Left cardiac atrium (tissue), 4 donors: ENCODE measurements at places on chromosomes 1 and 21. TPM values are rescaled to one million over a fixed set of nuclear protein-coding genes. Genes with fewer than 3 reads are reported as not detected.

Gene LMOD1
- total RNA-seq, result 36.2 TPM

Gene ASPM
- total RNA-seq, result 0.13 TPM

Gene TPTE
- total RNA-seq, result not detected

DNA sequence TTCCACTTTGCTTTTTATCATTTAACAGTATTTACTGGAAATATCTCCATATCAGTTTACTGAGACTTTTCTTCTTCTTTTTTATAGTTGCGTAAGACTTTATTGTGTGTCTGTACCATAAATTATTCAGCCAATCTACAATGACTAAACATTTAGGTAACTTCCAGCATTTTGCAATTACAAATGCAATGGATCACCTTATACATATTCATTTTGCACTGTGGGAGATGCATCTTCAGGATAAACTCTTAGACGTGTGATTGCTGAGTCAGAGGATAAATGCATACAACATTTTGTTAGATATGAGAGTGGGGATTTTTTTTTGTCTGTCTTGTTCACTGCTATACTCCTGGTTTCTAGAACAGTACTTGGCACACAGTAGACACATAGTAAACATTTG is 95.7 kb upstream of the GCLM start:
- no peak for DNase-seq

DNA sequence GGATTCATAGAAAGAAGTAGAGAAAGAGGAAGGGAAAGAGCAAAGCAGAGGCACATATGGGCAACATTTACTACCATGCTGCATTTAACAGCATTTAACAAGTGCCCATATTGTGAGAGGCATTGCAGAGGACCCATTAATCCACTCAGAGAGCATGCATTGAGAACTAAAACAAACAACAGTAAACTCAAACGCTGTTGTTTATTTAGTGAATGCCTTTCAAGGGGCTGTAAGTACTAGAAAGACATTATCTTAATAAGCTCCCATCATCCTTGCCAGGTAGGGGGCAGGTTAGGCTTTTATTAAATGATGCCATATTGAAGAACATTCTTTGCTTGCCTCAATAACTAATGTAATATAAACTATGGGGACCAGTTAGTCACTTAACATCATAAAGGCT is 254.3 kb upstream of the DAB1 start:
- DNase-seq, result no peak

- DNase-seq, result no peak
Observed at GRCh38 chr1:99084562-99084961, 79.9 kb upstream of the PLPPR5 start.

- no peak for DNase-seq
Observed at GRCh38 chr1:61080413-61081143, 1.8 kb upstream of the NFIA start.

- no peak for DNase-seq
Observed at GRCh38 chr1:165634154-165634921, 3.3 kb downstream of the MGST3 start.

DNA sequence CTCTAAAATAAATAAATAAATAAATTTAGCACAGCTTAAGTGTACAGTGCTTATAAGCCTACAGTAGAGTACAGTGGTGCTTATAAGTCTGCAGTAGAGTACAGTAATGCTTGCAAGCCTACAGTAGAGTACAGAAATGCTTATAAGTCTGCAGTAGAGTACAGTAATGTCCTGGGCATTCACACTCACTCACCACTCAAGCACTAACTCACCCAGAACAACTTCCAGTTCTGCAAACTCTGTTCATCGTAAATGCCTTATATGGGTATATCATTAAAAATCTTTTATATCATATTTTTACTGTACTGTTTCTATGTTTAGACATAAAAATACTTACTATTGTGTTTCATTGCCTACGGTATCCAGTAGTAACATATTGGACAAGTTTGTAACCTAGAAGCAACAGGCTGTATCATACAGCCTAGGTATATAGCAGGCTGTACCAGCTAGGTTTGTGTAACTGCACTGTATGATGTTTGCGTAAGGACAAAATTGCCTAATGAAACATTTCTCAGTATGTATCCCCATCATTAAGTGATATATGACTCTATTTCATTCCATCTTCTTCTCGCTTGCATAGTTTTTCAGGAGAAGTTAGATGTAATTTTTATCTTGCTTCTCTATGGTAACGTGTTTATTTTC is 14.0 kb upstream of the S100B start:
- DNase-seq, result no peak

- no peak for DNase-seq
Observed at GRCh38 chr1:226579781-226580323, 31.3 kb downstream of the STUM start.

DNA sequence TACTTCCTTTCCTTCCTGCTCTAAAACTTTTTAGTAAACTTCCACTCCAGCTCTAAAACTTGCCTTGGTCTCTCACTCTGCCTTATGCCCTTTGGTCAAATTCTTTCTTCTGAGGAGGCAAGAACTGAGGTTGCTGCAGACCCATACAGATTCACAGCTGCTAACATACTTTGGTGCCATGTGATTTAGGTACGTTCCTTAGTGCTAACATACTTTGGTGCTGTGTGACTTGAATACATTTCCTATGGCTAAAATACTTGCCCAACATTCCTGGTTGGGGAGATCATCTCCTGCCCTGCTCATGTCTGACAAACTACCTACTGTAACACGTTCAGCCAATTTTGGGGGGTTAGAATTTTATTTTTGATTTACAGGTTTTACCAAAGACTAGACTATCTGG is 6.8 kb upstream of the ZBTB40 start:
- no peak for DNase-seq

- no peak for DNase-seq
Observed at GRCh38 chr1:75720820-75721219, 3.7 kb upstream of the ACADM start.

- no peak for DNase-seq
Observed at GRCh38 chr1:29801561-29801973, 565.2 kb downstream of the PTPRU start.

DNA sequence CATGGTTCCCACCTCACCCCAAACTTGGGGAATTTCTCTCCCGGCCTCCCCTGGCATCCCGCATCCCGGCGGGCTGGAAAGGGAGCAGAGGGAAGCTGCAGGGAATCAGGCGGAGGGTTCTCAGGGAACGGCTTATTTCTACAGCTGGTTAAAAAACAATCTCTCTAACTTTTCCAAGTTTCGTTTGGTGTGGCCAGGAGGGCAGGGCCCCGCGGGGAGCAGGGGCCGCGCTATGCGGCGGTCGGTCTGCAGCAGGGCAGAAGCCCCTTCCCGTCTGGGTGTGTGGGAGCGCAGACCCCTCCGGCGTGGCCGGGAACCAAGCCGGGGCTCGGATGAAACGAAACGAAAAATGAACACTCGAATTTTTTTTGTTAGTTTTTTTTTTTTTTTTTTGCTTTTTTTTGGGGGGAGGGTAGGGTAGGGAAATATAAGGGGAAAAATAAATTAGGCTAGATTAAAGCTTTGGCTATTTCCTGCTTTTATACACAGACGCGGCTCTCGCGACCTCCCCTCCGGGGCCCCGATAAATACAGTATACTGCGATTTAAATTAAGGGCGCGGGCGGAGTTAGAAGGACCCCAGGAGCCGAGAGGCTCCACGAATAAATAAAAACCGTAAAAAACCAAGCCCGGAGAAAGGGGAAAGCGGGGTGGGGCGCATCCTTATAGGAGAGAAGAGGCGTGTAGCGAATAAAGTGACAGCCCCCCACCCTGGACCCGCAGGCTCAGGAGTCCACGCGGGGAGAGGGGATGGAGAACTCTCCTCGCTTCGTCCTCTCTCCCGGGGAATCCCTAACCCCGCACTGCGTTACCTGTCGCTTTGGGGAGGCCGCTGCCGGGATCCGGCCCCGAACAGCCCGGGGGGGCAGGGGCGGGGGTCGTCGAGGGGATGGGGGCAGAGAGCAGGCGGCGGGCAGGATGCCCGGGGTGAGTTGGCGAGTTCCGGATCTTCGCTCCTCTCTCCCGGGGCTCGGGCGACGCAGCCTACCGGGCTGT is 2.1 kb downstream of the POU3F1 start:
- DNase-seq, result no peak

DNA sequence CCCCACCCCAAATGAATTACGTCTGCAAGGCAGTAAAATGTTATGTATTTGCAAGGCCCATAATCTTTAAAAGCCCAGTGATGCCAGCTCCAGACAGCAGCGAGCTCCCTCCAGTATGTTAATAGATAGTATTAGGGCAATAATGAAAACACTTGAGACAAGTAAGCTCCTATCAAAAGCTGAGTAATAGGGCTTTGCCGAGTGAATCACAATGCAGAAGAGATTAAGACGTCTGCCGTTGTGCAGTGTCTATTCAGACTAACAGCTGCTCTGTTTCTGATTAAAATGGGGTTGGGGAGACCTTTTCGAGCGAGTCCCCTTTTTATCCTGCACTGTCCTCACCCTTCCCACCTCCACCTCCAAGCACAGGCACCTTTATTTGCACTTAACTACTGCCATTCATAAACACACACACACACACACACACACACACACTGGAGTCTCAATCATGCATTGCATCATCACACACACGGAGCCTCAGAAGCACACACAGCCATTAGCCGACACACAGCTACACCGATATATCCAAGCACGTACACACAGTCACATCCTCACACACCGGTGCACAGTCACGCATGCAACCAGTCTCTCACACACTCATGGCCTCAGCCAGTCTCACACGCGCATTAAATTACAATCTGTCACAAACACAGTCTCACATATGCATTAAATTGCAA is 46.0 kb upstream of the FOXO6 start:
- no peak for DNase-seq

GRCh38 chr1:35210321-35211119 is 17.6 kb upstream of the SFPQ start:
- DNase-seq, result no peak

DNA sequence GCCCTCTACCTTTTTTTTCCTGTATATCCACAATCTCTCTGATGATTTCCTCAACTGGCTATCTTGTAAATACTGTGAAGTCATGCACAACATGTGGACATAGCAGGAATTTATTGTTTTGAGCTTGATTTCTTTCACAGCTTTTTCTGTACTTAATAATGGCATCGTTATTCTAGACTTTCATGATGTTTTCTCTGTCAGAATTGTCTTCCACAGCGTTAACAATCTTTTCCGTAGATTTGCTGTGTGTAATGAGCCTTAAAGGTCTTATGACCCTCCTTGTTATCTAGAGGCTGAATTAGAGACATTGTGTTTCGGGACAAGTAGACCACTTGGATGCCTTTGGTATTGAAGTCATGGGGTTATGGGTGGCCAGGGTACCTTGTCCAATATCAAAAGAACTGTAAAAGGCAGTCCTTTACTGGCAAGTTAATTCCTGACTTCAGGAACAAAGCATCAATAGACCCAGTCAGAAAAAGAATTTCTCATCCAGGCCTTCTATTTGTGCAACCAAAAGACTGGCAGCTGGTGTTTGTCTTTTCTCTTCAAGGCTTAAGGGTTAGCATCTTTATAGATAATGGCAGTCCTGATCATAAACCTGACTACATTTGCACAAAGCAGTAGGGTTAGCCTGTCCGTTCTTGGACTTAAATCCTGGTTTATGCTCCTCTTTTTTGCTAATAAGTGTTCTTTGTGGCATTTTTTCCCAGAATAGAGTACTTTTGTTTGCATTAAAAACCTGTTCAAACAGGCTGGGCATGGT is 30.1 kb upstream of the CHAF1B start:
- DNase-seq, result no peak

DNA sequence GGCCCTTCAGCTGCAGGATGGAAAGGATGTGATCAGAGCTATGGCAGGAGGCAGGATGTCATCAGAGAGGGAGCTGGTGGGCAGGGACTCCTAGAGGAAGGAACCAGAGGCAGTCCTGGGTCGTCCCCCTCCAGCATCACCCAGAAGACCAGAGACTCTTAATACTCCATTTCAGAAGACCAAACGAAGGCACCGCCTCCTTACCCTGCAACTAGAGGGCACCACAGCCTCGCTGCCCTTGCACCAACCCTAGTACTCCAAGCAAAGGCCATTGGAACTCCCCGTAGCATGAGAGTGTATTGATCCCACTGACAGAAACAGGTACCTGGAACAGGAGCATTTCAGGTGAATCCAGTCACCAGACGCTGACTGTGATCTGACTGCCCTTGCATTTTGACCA is 598.1 kb downstream of the NPHP4 start:
- DNase-seq, result no peak

DNA sequence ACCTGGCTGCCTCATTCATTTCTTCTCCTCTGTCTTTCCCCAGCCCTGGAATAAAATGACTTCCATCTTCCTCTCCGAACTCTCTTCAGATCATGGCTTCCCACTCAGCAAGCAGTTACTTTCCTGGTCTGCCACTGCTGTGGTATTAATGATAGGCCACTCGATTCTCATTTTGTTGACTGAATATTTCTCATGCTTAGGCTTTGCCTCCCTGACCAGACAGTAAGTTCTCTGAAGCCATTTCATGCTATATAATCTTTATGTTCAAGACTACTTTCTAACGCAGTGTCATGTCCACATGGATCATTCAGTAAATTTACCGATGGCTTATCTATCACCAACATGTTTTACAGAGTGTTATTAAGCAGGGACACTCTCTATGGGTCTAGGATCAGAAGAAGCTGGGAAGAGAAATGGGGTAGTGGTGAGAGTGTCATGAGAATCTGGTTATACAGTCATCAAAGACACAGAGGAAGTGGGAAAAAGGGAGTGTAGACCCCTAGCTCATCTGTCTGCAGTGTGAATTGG is 20.6 kb downstream of the RUNX1 start:
- DNase-seq, result no peak

DNA sequence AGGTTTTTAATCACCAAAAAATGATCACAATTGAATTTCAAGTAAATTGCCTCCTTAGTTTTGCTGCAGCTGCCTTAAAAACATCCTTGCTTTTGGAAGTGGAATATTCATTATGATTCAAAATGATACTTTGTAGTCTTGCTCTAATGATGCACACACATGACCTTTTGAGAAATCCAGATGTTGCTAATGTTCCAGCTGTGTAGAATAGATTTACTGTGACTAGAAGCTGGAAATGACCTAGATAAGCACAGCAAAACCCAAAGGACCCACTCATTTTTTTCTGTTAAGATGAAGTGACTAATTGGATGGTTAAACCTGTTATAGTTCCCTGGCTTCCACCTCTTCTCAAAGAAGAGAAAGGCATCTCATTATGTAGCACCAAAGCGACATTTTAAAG is 64.6 kb upstream of the RALGPS2 start:
- DNase-seq, result no peak
